Cortex of kidney (tissue), 1 donor: ENCODE measurements at places on chromosomes 3 and 15.

GRCh38 chr3:188326968-188327367 lies 173.0 kb downstream of the LPP start:
- DNase-seq = no peak

- DNase-seq = no peak
Observed at GRCh38 chr3:69454204-69454787, 68.4 kb upstream of the FRMD4B start.

DNA sequence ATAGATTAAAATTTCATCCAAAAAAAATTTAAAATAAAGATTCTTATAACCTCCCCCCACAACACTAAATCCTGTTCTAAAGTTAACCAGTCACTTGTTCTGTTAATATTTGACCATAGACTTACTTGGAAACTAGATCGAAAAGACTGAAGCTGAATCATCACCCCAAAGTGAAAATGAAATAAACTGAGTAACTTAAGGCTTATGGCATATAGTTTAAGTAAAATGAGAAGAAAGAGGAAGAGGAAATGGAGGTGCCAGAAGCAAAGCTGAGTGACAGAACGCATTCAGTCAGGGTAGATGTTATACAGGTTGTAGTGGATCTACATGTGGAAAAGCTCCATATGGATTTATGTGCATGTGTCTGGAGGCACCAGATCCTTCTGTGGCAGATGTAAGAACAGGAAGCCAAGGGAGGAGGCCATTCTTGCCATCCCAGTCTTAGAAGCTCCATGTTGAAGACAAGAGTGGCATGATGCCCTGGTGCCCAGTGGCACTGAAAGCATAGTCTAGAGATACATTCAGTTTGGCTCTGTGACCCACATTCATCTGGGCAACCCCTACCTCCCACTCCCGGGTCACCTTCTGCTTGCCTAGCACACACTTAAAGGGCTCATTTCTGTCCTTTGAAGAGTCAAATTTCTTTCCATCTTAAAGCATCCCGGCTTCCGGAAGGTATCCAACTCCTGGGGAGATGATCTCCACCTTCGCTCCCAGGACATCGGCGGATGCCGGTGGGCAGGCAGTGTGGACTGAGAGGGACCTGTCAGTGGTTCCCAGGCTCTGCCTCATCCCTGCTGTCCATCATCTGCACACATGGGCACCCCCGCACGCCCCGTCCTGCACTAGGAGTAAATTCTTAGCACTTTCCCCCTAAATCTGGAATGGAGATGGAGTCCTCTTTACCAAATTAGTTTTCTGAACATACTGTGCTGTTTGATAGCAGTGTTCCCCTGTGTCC lies 90.8 kb downstream of the NEO1 start:
- no peak for DNase-seq

DNA sequence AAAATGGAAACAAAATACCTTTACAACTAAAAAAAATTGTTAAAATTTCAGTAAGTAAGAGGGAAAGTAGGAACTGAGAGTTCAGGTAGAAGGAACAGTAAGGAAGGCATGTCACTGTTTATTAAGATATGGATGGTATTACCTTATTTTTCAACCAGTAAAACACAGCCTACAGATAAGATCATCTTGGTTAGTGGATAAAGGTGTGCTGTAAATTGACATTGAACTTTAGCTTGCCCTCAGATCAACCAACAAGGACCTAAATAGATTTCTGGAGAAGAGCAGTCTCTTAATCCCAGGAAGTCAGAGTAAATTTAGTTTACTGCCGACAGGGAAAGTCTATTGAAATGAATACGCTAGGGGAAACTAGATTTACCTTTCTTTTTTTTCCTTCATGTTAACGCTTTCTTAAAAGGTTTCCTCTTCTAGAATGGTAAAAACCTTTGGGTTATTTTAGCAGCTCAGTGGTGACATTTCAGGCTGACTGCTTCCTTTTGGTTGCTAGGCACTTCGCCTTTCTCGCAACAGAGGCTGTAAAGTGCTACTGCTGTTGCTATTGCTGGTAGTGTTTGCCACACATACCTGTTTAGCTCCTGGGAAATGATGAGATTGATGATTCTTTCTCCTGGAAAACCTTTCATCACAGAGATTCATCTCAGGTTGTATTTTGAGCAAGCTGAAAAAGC lies 12.9 kb downstream of the DZIP3 start:
- DNase-seq = no peak

GRCh38 chr3:108489776-108490175 lies 20.6 kb downstream of the MYH15 start:
- DNase-seq = no peak

DNA sequence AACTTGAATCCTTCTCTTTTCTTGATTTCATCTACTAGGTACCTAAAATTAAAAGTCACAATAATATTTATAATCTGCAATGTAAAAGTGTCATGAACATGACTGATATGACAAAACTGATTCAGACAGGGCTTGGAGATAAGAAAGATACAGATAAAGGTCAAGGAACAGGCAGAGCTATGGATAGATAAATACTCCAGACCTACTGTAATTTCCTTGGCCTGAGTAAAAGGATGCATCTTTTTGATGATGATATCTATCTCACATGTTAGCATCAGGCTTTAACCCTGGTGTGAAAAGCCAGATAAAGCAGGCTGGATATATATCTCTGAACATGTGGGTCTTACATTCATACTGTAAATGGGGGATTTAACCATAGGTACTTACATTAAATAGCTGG lies 108.1 kb downstream of the GADL1 start:
- no peak for DNase-seq

GRCh38 chr3:175726228-175726627 lies 867.1 kb downstream of the NAALADL2 start:
- DNase-seq = no peak

- no peak for DNase-seq
Observed at GRCh38 chr15:31275331-31276262, 51.0 kb upstream of the KLF13 start.

DNA sequence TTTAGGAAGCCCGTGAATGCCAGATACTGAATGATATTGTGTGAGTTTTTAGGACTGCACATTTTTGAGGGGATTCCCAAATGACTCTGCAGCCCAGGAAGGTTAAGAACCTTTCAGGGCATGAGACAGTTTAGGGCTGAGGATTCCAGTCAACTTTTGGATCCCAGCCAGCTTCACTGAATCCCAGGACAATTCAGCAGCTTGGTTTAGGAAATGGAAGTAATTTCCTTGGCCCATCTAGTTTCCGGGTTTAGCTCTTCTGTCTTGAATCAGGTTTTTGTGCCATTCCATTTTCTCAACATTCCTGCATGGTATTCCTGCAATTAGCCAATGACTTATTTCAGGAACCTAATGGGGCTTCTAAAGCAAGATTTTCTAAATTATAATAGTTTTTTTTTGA lies 253.9 kb downstream of the LSAMP start:
- no peak for DNase-seq
